NCI-H1417 treated with DMSO at 0.1 percent for 48 hours (cell line): ENCODE measurements at places on chromosomes 2 and 18.

DNA sequence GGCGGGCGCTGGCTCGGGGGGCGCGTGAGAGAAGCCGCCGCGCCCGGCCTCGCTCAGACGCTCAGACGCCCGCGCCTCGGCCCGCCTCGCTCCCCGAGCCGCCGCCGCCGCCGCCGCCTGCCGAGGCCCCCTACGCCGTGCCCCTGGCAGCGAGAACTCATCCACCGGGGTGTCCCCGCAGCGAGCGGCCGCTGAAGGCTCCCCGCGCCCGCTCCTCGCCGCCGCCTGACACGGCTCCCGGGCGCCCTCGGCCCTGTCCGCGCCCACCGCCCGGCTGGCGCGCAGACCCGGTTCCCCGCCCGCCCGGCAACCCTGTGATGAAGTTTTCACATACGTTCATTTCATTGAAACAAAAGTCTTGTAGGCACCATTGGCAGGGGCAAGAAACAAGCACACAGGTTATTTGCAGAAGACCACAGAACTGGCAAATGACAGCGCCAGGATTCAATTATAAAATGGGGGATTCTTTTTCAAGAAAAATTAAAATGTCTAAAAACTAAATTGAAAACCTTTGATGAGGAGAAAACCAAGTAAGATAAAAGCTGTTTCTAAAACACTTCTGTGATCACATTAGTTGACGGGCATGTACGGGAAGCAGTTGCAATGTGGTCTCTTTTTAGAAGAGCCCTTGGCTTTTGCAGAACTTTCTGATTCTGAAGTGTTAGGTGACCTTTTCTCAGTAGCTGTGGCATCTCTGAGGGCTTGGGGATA, 50.5 kb upstream of the TUBA3D start:
- DNase-seq: no peak

- no peak for DNase-seq
Observed at GRCh38 chr2:174666312-174666711, 68.7 kb upstream of the WIPF1 start.

DNA sequence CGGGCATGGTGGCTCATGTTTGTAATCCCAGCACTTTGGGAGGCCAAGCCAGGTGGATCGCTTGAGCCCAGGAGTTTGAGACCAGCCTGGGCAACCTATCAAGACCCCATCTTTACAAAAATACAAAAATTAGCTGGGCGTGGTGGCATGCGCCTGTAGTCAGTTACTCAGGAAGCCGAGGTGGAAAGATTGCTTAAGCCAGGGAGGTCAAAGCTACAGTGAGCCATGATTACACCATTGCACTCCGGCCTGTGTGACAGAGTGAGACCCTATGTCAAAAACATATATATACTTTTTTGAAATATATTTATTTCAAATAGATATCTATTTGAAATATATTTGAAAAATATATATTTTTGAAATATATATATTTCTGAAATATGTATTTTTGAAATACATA, 10.9 kb downstream of the OSBPL1A start:
- no peak for DNase-seq

DNA sequence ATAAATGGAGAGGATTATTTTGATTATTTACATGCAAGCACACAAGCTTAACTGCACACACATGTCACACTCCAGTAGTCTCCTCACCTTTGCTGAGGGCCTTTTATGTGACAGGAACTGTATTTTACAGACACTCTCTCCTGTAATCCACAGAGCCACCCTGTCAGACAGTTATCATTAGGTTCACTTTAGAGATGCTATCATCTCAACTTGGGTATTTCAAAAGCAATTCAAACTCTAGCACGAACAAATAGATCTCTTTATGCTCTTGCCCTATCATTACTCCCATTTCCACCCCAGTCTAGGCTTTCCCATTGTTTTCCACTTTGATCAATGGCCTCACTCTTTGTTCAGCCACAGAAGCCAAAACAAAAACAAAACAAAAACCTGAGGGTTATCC, 281.2 kb upstream of the EPHA4 start:
- DNase-seq: no peak

DNA sequence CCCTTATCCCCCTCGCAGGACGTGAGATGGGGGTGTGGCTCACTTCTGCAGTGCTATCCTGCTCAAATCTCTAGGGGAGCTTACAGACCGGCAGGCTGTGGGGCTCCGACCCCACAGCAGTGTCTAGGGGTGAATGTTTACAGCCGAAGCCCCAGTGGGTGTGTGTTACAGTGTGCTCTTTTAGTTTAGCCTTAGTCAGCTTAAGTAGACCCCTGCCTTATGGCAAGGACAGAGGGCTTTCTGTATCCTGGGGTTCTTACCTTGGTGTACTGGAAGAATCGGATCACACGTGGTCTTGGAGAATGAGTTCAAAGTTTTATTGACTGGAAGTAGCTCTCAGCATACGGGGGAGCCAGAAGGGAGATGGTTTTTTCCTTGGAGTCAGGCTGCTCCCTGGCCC, 348.2 kb upstream of the GYPC start:
- no peak for DNase-seq

- DNase-seq: no peak
Observed at GRCh38 chr2:196747400-196747799, 52.1 kb downstream of the GTF3C3 start.

DNA sequence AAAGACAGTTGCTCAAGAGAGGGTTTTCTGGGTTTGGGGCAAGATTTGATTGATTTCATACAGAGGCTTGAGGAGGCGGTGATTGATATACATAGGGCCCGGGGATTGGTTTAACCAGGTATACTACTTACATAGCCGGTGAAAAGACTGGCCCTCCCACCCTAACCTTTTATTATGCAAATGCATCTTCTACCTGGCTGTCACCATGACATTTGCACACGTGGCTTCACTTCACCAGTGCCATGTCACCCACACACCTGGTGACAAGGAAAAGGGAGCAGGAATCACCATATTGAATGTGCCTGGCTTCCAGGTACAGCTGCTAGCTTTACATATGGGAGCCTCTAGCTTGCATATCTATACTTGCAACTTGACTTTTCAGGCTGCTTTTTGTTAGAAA, 9.7 kb downstream of the ERMN start:
- no peak for DNase-seq

DNA sequence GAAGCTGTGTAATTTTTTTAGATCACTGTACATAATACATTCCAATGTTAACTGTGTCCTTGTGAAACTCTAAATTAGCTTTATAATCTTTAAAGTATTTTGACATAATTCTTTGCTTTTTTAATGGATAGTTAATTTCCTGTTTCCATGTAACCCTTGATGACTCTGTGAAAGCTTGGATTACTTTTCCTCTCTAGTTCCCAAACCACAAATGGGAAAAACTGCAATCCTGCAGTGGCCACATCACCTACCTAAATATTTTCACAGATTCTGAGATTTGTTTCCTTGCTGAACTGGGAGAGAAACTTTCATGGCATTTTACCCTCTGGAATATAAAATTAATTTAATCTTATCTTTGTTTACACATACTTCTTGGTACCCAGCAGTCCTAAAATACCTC, 161.6 kb upstream of the CCDC68 start:
- no peak for DNase-seq

DNA sequence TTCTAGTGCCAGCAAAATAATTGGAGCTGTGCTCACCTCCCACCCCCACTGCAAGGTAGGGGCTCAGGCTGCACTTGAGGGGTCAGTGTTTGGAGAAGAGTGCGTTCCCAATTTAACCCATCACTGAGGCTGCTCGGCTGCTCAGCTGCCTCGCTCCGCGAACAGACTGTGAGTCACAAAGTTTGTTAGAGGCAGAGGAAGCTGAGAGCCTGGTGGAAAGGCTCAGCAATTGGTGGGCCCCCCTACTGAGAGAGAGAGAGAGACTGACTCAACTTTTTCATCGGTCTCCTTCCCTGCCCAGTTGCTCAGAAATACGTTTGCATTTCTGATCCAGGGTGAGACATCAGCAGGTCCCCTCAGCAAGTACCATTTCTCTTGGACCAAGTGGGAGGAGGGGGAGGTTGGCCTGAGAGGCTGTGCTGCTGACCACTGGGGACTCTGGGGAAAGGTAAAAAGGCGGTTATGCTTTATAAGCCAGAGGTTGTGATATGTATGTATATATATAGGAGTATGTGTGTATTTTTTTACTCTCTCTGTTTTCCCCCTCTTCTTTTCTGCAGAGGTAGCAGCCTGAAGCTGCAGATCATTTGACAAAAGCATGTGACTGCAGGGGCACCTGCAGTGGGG, 1.5 kb downstream of the EFR3B start:
- no peak for DNase-seq

DNA sequence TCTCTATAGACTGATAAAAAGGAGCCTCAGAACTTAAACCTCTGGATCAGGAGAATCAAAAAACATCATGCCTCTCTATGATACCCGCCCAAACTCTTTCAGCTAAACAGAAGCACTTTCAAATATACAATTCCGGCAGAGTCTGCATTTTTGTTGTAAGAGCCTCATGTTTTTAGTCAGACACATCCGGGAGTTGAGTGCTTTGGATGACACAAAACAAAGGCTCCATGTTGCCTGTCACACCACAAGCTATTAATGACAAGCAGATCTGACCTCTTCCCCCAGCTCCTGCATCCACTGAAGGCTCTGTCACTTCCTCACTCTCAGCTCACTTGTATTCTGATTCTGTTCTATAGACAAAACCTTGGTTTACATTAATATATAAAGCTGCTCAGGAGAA, 33.2 kb downstream of the SLC38A11 start:
- no peak for DNase-seq

GRCh38 chr18:45760462-45761036, 36.6 kb downstream of the SLC14A1 start:
- DNase-seq: no peak

DNA sequence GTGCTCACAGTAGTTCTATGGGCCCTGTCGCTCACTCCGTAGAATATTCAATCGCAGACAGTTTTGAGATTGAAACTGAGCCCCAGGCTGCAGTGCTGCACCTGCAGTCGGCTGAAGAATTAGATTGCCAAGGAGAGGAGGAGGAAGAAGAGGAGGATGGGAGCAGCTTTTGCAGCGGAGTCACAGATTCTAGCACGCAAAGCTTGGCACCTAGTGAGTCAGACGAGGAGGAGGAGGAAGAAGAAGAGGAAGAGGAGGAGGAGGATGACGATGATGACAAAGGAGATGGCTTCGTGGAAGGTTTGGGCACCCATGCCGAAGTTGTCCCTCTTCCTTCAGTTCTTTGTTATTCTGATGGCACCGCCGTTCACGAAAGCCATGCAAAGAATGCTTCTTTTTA, 115.2 kb downstream of the GALNT3 start:
- DNase-seq: no peak

GRCh38 chr2:48137829-48138228, 231.5 kb upstream of the FBXO11 start:
- no peak for DNase-seq

DNA sequence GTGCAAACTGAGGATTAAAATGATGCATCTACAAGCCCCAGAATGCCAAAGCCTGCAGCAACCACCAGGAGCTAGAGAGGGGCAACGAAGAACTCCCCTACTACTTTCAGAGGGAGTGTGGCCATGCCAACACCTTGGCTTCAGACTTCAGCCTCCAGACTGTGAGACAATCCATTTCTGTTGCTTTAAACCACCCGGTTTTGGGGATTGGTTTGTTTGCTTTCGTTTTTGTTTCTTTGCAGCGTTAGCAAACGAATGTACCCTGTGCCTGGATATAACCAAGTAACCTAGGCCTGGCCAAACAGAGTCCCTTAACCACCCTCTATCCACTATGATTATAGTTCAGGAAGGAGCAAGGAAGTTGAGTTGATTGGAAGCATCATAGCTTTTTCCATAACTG, 171.2 kb upstream of the NCK2 start:
- DNase-seq: no peak

DNA sequence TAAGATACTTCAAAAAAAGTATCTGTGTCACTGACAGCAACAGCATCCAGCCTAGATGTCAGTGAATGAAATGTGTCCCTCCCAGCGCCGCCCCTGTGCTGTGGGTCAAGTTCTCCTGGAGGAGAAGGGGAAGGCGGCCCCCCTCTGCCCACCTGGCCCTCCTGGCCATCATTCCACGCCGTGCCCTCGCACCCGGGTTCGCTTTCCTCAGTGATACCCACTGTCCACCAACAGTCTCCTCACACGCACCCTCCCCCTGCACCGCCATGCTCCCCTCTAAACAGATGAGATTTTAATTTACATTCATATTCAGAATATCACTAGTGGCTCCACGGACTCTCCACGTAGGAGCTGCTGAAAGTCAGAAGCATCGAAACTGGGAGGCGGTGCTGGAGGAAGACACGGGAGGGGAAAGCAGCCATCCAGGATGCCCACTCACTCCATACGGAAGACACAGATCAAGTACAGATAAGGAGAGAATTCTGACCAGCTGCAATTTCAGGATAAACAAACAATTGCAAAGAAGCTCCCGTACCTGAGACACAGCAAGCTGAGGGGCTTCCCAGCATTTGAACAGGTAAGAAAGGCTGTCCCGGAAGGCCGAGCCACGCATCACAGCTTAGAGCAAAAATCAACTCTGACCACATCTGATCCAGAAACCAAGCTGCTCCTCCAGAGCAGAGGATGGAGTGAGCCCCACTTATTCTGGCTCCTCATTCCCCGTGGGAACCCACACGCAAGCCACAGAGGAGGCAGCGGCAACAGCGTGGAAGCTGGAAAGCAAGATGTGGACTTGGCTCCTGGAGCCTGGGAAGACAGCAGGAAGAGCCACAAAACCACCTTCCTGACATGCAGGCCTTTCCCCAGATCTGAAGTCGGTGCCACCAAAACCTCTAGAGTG, 49.7 kb downstream of the PXDN start:
- DNase-seq: no peak

DNA sequence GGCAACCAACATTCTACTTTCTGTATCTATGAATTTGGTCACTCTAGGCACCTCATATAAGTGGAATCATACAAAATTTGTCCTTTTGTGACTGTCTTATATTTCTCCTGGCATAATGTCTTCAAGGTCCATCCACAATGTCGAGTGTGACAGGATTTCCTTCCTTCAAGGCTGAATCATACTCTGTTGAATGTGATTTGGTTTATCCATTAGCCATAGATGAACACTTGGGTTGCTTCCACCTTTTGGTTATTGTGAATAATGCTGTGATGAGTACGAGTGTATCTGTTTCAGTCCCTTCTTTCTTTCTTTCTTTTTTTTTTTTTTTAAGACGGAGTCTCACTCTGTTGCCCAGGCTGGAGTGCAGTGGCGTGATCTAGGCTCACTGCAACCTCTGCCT, 311.3 kb downstream of the TGIF1 start:
- DNase-seq: no peak

DNA sequence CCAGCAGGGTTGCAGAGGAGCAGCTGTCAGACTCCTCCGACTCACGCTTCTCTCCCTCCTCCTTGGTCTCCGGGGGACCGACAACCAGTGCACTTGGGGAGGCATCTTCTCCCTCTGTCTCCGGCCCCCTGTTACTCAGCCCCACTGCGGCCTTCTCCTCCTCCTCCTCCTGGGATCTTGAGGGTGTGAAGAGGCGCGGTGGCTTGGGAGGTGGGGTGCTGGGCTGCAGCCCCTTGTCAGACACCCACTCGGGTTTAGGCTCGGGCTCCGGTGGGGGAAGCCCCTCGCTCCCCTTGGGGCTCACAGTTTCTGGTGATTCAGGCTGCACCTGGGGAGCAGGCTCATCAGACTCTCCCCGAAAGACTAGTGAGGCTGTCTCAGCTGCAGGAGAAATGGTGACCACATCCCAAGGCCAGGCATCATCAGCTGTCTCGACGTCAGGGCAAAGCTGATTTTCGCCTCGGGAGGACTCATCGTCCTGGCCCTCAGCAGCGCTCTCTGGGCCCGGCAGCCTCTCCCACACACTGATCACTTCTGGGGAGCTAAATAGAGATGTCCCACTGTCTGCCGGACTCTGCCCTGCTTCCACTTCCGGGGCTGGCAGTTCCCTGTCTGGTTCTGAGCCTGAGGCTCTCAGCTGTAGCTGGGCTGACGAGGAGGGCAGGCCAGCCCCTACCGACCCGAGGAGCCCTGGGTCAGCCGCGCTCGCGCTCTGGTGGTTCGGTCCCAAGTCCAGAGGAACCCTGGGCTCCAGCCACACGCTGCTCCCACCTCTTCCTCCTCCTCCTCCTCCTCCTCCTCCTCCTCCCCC, 9.0 kb upstream of the SFXN5 start:
- no peak for DNase-seq
